ENCODE measurements at places on chromosomes 13 and 19.

GRCh38 chr19:11171144-11171543 lies 15.6 kb upstream of the SPC24 start:
- no peak for DNase-seq

- no peak for DNase-seq
Observed at GRCh38 chr13:75806117-75806516, 170.0 kb downstream of the LMO7 start.

GRCh38 chr19:16229322-16229641 lies 31.6 kb downstream of the AP1M1 start:
- DNase-seq = no peak

GRCh38 chr13:111909501-111909900 lies 157.4 kb upstream of the SOX1 start:
- DNase-seq = no peak

Measured in ascending aorta (tissue), 2 donors.